ENCODE measurements at places on chromosomes 7 and 10. TPM values are rescaled to one million over a fixed set of nuclear protein-coding genes. Genes with fewer than 3 reads are reported as not detected.

DOCK1 gene
- 36.2 TPM for polyA plus RNA-seq

NOD1 gene
- polyA plus RNA-seq, result 15.4 TPM

DGKI gene
- polyA plus RNA-seq, result 0.96 TPM

DNA sequence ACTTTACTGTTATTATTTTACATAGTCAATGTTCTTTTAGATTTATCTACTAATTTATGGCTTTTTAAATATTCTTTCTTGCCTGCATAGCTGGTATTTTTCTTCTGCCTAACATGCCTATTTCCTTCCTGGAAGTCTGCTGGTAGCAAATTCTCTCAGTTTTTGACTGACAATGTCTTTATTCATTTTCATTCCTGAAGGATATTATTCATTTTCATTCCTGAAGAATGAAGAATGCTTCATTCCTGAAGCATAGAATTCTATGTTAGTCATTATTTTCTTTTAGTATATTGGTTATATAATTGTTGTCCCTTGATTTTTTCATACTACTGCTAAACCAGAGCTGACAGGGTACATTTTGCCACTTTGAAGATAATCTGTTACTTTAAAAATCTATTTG lies 41.8 kb downstream of the TMEM168 start:
- DNase-seq, result no peak

DNA sequence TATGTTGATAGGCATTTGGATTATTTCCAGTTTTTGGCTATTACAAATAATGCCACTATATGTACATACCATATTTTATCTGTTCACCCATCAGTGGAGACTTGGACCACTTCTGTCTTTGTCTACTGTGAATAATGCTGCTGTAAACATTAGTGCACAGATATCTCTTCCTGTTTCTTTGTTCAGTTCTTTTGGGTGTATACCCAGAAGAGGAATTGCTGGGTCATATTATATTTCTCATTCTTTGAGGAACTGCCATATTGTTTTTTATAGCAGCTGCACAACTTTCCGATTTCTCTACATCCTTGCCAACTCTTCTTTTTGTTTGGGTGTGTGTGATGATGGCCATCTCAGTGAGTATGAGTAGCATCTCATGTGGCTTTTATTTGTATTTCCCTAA lies 218.0 kb downstream of the LRMDA start:
- no peak for DNase-seq

Measured in muscle of leg (tissue), 16 donors.